Stimulated activated CD4-positive, alpha-beta T cell treated with anti-CD3 and anti-CD28 coated beads, Interleukin-15, amount 100 ng/mL, for 1 hour (primary cell): ENCODE measurements at places on chromosomes 2 and 18.

GRCh38 chr18:57542812-57543427 is 43.6 kb downstream of the FECH start:
- DNase-seq, result no peak

DNA sequence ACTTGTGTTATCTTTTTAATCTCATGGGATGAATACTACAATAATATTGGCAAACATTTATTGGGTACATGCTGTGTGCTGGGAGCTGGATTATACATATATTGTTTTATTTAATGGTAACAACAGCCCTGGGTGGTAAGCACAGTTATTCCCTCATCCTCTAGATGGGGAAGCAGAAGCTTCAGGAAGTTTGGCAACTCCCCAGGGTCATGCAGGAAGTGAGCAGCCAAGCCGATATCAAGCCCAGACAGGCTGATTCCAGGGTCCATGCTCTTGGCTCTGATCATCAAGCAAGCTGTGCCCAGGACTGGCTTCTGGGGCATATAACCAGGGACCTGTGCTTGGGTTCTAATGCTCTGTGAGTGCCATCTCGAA is 155.8 kb downstream of the ZNF516 start:
- no peak for DNase-seq

DNA sequence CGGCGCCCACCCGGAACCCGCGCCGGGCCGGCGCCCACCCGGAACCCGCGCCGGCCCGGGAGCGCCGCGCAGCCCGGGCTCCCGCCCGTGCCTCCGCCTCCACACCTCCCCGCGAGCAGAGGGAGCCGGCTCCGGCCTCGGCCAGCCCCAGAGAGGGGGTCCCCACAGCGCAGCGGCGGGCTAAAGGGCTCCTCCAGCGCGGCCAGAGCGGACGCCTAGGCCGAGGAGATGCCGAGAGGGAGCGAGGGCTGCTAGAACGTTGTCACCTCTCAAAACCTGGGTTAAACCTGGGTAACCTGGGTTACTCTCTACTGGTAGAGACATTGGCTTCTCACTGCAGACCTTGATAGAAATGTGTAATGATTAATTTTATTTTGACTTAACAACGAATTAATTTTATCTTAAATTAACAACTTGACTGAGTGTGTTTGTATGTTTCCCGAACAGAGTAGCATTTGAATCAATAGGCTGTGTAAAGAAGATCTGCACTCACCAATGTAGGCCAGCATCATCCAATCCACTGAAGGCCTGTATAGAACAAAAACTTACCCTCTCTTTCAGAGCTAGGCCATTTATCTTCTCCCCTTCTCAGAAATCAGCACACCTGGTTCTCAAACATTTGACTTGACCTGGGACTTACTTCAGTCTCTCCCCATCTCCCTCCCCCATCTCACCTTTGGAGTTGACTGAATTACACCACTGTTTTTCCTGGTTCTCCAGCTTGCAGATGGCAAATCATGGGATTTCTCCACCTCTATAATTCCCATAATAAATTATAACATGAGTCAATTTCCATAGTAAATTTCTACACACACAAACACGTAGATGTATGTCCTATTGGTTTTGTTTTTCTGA is 242.7 kb downstream of the ASXL3 start:
- DNase-seq, result no peak

GRCh38 chr2:106059416-106060065 is 134.6 kb downstream of the UXS1 start:
- DNase-seq, result no peak

GRCh38 chr2:190781604-190782198 is 98.9 kb upstream of the GLS start:
- DNase-seq, result no peak

GRCh38 chr18:53971331-53971730 is 253.1 kb downstream of the MBD2 start:
- DNase-seq, result no peak

DNA sequence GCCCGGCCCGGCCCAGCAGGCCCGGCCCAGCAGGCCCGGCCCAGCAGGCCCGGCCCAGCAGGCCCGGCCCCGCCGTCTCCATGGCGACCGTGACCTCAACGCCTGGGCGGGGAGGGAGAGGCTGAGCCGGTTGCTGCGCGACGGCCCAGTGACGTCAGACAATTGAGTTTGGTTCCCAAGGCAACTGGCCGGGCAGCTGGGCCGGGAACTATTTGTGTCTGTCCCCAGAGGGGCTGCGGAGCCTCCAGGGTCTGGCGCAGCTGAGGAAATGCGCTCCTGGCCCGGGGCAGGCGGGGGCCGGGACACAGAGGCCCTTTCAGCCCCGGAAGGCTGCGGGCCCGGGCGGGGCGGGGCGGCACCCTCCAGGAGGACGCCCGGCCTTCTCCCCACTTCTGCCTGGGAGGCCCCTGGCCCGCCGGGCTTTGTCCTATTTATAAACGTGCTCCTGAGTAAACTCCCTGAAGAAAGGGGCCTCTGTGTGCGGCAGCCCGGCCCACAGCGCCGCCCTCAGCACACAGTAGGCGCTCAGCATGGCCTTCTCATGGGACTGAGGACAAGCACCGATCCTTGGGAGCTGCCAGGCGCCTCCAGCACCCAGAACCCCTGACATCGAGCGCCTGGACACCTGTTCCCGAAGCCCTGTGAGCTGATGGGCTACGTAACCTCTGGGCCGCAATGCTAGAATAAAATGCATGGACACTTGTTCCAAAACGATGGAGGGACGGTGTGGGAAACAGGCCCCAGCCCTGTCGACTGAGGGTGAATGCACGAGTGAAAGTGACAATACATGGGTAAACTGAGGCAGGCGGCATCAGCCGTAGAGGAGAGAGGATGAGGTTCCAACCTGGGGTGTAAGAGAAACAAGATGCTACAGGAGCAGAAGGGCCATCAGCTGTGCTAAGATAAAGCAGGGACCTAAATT is 12.3 kb downstream of the TEX44 start:
- DNase-seq, result peak; percentile 87

DNA sequence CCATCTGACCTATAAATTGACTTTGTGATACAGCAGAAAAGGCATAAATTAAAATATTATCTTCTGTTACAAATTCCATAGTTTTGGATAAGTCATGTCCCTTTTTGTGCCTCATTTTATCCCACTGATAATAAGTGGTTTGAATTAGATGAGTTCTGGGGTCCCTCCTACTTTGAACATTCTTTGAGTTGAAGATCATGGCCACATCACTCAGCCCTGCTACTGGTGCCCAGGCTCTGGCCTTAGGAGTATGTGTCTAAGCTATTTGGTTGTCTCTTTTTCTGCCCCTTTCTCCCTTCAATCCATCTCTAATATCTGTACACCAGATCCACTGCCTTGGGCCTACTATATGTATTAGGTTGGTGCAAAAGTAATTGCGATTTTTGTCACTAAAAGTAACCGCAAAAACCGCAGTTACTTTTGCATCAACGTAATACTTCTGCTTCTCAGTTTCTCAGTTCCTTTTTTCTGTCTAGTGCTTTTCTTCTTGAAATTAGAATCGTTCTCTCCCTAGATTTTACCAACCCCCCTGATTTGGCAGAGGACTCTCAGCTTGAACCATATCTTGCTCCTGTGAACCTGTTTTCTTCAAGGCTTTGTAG is 362.5 kb upstream of the TNP1 start:
- DNase-seq, result no peak

DNA sequence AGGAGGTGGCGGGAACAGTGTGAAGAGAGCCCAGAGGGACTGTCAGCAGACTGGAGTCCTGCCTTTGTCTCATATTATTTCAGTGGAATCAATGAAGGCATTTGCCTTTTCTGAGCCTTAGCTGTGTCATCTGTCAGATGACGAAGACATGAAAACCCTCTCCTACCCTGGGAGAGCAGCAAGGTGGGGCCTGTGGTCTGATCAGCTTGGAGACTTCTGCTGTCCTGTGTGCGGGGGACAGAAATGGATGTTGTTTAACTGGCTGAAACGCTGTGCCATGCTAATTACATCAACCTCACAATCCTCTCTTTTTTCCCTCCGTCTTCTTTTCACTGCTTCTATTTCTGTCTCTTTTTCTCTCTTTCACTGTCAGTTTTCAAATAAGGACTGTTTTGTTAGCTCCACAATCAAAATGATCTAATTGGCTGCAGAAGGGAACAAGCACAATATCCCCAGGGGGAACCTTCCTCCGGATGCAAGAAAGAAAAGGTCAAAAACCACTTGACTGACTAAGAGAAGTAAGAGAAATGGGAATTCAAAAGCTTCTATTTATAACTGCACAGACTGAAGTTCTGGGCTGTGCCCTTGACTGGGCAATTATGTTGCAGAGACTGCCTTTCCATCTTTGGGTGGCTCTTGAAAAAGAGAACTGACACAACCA is 340.1 kb downstream of the CLIP4 start:
- no peak for DNase-seq
